ENCODE measurements at places on chromosomes 3 and 15. TPM values are rescaled to one million over a fixed set of nuclear protein-coding genes. Genes with fewer than 3 reads are reported as not detected.

DNA sequence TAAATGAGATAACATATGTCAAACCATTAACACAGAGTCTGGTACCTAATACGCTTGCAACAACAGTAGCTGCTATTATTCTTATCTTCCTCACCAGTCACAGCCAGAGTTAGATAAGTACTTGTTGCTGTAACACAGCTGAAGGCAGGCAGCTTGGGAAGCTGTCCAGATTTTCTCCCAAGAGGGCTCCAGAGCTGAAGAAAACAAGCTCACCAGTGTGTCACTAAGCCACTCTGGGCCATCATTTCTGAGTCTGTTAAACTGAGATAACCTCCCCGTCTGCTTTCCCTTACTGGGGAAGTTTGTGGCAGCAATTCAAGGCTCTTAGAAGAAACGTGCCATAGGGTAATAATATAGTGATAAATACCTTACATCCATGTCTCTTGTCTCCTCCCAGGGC lies 226.3 kb downstream of the TAFA4 start:
- peak overlapping the region; percentile 47 for H3K27ac ChIP-seq
- H3K27me3 ChIP-seq = no peaks in the 10 kb centered on the region
- peaks cover 11% of the 10 kb centered on the region for H3K4me1 ChIP-seq
- H3K36me3 ChIP-seq = no peaks in the 10 kb centered on the region

- H3K4me3 ChIP-seq = no peak overlapping the region
- no peak for DNase-seq
- peak overlapping the region; percentile 64 for H3K27ac ChIP-seq
- peaks cover 20% of the 10 kb centered on the region for H3K4me1 ChIP-seq
- H3K36me3 ChIP-seq = no peaks in the 10 kb centered on the region
These were observed 37.1 kb downstream of the SEC22C start for GRCh38 chr3:42544492-42545283.

The LRTM1 gene
- total RNA-seq = not detected

The LRRK1 gene
- total RNA-seq = 105 TPM

The PAQR5 gene
- total RNA-seq = 1.1 TPM

The SCAMP5 gene
- 0.43 TPM for total RNA-seq

The CTXND1 gene
- total RNA-seq = 0.11 TPM

Data from ascending aorta (tissue), 2 donors.